ENCODE measurements at places on chromosomes 5 and 9.
A peak's percentile ranks its signal among the peaks of the same experiment; 100 is the strongest.

DNA sequence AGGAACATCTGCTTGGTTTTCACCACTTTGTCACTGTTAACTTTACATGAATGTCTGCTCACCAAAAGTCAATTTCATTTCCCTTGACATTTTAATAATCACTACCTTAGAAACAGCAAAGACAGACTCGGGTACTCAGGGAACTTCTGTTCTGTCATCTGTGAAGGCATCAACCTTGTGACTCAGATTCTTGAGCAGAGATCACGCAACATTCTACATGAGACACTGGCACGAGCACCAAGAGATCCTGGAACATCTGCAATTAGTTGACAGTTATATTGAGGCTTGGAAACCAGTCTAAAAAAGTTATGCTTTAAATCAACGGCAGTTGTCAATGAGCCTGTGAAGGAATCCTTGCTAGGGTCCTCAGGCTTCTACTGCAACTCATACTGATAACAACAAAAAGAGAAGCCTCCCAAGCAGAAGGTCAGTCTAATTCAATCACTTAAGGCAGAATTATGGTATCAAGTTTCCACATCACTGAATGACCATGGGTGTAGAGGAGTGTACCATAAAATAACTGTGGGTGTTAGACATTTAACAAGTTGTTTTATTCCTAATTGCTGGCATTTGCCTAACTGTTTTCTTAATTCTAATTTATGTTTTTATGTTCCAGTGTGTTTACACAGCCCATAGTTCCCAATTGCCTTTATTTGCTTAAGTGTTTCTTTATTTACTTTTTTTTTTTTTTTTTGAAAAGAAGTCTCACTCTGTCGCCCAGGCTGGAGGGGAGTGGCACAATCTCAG lies 3.3 kb upstream of the PBX3 start:
- DNase-seq: no peak

- DNase-seq: peak; percentile 95
These were observed 80.2 kb upstream of the IER5L start for GRCh38 chr9:129258124-129258822.

DNA sequence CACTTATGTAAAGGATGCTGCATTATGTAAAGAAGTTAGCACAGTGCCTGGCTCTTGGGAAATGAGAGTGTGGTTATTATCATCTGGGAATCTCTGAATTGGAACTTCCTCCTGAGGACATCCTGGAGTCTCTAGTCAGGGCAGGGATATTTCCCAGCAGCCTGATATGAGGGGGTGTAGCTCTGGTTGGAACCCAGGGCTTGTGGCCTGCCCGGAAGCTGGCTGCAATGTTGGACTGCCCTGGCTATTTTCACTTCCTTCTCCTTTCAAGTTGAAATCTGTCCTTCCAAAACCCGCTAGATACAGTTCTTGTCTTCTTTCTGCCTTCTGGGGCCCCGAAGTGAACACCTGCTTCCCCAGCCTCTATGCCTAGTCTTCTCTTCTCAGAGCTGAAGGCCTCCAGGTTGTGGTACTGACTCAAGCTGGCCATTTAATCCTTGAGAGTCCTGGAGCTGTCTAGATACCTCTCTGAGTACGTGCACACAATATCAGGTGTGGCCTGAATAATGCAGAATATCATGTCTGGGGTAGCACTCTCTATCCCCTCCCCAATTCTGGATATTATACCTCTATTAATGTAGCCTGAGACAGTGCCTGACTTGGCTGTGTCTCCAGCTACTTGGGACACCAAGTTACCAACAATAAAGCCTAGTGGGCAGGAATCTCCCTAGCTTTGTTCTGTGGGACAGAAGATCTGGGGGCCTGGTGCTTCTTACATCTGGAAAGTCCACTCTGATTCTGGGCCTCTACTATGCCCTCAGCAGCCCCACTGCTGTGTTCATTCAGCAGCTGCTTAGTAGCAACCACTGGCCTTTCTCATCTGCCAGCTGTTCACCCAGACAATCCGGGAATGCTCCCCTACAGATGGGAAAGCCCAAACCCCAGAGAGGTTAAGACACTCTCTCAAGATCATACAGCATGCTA lies 45.0 kb downstream of the SLC6A7 start:
- DNase-seq: peak; percentile 39

DNA sequence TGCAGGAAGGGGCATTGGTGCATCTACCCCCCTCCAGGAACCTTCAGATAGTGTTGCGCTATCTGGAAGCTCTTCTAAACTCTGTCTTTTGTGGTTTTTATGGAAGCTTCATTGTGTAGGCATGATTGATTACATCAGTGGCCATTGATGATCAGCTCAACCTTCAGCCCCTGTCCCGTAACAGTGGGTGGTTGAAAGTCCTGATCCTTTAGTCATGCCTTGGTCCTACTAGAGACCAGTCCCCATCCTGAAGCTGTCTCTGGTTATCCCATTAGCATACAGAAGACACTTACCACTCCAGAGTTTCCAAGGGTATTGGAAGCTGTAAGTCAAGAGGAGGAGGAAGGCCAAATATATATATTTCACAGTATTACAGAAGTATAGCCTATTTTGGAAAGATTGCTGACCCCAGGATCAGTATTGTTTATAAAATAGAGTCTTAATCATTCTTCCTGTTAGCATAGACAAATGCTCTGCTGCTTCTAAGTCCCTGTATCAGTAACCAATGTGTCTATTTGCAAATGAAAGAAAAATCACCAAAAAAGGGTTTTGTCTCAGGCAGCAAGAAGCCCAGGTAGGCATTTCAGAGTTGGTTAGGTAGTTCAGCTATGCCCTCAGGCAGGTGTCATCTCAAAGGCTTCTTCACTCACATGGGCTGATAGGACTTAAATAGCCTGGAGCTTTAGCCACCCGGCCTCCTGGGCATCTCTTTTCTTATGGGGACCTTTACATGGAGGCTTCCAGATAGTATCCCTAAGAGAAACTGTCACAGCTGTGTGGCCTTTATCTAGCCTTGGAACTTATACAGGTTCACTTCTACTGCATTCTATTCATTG lies 41.6 kb downstream of the SPIN1 start:
- DNase-seq: no peak

DNA sequence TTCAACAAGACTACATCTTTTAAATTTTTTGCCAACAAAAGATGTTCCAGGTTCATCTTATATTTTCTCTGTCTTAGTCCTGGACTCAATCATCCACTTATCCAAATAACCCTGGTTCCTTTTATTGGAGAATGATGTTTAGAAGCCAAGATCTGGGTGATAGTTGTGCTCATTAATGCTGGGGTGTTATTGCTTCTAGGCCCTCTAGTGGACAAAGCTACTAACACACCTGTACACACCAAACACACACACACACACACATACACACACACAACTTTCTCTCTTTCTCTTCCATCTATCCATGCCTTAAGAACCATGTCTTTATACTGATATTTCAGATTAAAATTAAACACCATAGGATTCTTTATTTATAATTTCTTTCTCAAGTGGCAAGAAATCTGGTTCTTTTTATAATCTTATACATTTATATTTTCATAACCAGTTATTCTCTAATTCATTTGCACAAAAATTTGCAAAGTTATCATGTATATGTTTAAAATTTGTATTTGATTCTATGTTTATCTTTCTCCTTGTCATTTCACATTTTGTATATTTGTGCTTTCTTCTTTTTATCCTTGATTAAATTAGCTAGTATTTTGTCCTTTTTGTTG lies 179.1 kb upstream of the SMIM23 start:
- no peak for DNase-seq

DNA sequence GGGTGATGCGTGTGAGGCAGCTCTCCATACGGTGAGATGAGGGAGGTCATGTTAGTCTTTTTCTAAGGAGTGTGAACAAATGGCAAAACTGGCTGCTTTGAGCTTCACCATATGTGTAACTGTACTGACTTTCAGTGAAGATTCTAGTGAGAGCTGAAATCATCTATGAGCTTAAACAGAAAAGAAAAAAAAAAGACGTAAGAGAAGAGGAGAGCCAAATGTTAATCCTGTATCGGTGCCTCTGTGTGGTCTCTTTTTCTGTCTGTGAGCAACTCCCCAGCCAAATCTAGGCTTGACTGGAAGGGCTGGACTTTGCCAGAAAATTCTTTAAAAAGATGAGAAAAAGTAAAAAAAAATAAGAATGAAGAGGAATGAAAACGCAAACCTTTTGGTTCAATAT lies 209.7 kb upstream of the TUT7 start:
- no peak for DNase-seq

GRCh38 chr9:7394002-7394774 lies 405.4 kb downstream of the DMAC1 start:
- peak; percentile 70 for DNase-seq

- no peak for DNase-seq
These were observed 66.0 kb upstream of the SMIM15 start for GRCh38 chr5:61228229-61228628.

DNA sequence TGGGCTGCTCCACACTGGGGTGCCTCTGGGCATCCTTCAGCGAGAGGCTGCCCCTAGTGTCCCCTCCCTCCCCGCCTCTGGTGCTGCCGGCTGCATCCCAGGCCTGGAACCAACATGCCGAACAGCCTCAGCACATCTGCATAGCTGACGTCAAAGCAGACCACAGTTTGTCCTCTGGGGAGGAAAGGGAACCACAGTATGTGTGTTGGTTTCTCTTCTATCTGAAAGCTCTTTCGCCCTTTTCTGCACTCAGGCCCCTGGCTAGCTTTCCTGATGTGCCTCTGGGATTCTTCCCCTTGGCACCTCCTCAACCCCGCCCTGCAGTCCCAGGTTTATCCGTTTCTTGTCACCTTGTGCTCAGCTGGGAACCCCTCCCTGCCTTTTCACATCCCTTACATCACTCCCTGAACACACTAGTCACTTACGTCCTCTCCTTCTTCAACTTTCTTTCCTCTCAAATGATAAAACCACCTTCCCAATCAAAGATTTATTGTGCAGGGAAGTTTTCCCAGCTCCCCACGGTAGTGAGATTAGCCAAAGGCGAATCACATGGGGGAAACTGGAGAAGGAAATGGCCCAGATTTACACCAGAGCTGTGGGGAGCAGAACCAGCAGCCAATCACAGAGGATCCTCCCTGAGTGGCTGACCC lies 35.5 kb upstream of the B4GALT1 start:
- peak; percentile 54 for DNase-seq

DNA sequence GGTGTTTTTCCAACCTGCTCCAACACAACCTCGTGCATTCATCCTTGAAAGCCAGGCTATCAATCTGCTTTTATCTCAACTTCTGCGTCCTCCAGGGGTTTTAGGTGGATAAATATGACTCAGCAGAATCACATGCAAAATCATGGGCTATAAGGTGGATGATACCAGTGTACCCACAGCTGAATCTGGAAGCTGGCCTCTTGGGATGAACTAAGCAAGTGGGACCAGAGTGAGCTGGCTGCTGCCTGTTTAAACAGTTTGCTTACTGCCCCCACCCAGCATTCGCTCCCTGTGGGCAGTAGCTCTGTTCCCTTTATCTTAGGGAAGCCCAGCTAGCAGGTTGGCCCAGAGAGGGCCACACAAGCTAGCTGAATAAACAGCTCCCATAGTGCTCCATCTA lies 194.0 kb downstream of the CRB2 start:
- no peak for DNase-seq

DNA sequence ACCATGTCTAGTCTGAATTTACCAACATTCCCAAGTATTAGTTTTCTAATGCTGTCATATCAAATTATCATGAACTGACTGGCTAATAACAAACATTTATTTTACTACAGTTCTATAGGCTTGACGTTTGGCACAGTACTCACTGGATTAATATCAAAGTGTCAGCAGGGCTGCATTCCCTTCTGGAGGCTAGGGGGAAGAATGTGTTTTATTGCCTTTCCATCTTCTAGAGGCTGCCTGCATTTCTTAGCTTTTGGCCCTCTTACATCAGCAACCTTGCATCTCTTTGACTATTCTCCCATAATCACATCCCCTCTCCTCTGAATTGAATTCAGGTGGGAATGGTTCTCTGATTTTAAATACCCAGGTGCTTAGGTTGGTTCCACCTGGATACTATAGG lies 84.7 kb downstream of the EDIL3 start:
- no peak for DNase-seq

- DNase-seq: no peak
These were observed 3.6 kb downstream of the RFK start for GRCh38 chr9:76390656-76391055.

DNA sequence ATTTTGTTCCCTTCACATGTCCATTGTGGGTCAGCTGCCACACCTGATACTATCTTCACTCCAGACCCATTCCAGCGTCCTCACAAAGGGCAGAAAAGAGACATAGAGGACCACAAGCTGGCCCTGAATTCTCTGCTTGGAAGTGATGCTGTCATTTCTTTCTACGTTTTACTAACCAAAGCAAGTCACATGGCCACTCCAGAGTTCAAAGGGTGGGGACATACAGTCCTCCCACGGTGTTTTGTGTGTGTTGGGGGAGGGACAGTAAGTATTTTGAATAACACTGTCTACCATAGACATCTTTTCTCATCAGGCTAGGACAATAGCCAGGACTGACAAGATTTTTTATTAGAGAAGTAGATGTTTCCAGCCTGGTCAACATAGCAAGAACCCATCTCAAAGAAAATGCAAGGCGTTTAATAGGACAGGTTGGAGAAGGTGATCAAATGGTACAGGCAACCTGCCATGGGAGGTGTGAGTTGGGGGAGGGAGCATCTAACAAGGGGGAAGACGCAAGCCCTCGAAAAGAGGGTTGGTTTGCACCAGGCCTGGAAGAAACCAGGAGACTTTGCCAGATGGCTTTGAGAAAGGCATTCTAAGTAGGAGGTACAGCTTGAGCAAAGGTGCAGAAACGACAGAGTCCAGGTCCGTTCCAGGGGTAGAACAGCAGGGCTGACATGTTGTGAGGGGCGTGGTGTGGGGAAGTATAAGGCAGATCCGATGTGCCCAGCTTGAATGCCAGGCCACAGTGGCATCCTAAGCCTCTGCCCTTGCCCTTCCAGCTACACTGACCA lies 11.3 kb upstream of the GLIPR2 start:
- DNase-seq: no peak

GRCh38 chr5:137309290-137309689 lies 189.8 kb downstream of the SPOCK1 start:
- DNase-seq: no peak

GRCh38 chr5:6544561-6544935 lies 88.3 kb downstream of the NSUN2 start:
- DNase-seq: no peak

DNA sequence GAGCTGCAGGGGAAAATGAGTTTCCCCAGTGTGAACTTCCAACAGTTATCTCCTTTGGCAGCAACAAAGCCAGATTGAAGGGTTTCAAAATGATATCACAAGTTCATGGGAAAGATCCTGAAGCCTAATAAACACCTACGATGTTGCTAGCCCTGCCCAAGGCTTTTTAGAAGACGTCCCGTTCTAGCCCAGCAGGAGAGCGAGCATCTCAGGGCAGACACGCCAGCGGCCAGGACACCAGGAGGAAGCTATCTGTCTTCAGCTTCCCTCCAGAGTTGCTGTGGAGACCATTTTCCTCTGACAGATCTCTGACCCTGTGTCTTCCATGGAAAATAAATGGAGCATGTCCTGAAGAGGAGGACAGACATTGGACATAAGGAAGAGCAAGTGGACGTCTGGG lies 98.4 kb downstream of the FBXO38 start:
- no peak for DNase-seq

- no peak for DNase-seq
These were observed 132.4 kb downstream of the CDH10 start for GRCh38 chr5:24512423-24512822.

GRCh38 chr5:150409638-150410523 lies 2.8 kb downstream of the CD74 start:
- peak; percentile 98 for DNase-seq
